Muscle of leg (tissue), 16 donors: ENCODE measurements at places on chromosomes 12 and 14. TPM values are rescaled to one million over a fixed set of nuclear protein-coding genes. Genes with fewer than 3 reads are reported as not detected.

The DNAJC22 gene
- 0.04 TPM for total RNA-seq

The SLCO1B1 gene
- total RNA-seq, result 0.04 TPM

The DENND5B gene
- total RNA-seq, result 21.0 TPM

The CLEC7A gene
- 1.2 TPM for total RNA-seq

The LAG3 gene
- total RNA-seq, result 0.18 TPM

The NKX2-8 gene
- not detected for total RNA-seq

The CAPZA3 gene
- not detected for total RNA-seq

The MSRB3 gene
- total RNA-seq, result 37.9 TPM

The ZNF385A gene
- total RNA-seq, result 2.7 TPM

The WDR20 gene
- 20.0 TPM for total RNA-seq

The SLC7A8 gene
- 4.2 TPM for total RNA-seq

The TAS2R50 gene
- total RNA-seq, result 1.6 TPM

The HSPA2 gene
- 6.8 TPM for total RNA-seq

The TMCC3 gene
- 16.3 TPM for total RNA-seq

The ESR2 gene
- 0.13 TPM for total RNA-seq

The SLC16A7 gene
- 9.7 TPM for total RNA-seq

The DPY19L2 gene
- total RNA-seq, result 7.3 TPM

The CLEC2A gene
- not detected for total RNA-seq

The OAS3 gene
- total RNA-seq, result 4.7 TPM

The PRB2 gene
- not detected for total RNA-seq

The SIX1 gene
- 46.2 TPM for total RNA-seq

The TFCP2 gene
- 18.3 TPM for total RNA-seq

The RPL10L gene
- not detected for total RNA-seq

The CLEC2B gene
- 4.4 TPM for total RNA-seq

The C14orf93 gene
- 10.0 TPM for total RNA-seq

The RGS6 gene
- 3.7 TPM for total RNA-seq

The RTL1 gene
- 12.8 TPM for total RNA-seq
